ENCODE measurements at places on chromosomes 7 and 10.

DNA sequence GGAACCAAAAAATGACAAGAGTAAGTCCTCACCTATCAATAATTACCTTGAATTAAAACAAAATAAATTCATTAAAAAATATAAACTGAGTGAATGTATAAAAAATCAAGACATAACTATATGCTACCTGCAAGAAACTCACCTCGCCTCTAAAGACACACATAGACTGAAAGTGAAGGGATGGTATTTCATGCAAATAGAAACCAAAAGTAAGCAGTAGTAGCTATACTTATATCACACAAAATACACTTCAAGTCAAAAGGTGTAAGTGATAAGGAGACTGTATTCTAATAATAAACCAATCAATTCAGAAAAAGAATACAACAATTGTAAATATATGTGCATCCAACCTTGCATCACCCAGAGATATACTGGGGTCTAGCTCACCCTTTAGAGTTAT lies 332.6 kb downstream of the SH2D4B start:
- DNase-seq: no peak

DNA sequence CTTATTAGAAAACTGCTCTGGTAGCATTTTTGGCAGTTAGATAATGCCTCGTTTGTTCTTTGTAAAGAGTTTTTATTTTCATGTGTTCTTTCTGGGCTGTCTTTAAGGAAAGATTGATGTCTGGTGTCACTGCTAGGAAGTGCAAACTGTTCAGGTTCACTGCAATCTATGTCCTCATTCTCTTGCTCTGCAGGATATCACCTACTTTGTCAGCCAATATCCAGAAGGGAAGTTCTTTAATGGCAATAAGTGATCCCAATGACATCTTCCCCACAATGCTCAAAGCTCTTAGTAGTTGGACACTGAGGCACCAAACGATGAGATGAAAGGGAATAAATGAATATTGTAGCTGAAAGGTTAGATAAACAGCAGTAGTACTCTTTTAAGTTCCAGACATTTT lies 115.1 kb downstream of the AGMO start:
- no peak for DNase-seq

- no peak for DNase-seq
These were observed 559 bp downstream of the KCNMA1 start for GRCh38 chr10:77636967-77637531.

DNA sequence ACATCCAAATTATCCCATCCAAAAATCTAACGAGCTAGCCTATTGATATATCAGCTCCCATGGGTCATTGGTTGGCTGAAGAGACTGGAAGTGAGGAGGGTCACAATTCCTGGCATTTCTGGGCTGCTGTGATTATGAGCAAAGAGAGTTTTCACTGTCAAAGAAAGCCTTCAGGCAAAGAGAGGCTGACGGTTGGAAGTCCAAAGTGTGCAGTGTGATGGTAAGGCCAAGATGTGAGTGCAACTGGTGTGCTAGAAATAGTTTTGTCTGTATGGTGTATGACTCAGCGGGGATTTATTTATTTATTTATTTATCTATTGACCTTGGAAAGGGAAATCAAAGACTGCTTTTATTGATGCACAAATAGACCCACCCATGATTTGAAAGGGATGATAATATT lies 75.0 kb downstream of the AASS start:
- DNase-seq: no peak

DNA sequence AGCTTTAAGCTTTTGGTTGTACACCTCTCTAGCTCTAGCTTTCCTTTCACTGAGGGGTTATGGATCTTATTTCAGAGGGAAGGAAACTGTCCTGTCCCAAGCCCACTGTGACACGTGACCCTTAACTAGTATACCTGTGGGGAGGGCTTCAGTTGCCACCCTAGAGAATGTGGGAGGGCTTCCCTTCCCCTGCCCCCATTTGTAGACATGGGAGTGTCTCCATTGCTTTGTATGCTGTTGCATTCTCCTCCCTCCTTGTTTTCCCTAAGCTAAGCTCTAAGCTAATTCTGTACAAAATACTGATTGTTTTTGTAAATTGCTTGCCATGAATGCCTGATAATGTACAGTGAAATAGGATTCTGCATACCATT lies 11.2 kb downstream of the LUC7L2 start:
- no peak for DNase-seq

DNA sequence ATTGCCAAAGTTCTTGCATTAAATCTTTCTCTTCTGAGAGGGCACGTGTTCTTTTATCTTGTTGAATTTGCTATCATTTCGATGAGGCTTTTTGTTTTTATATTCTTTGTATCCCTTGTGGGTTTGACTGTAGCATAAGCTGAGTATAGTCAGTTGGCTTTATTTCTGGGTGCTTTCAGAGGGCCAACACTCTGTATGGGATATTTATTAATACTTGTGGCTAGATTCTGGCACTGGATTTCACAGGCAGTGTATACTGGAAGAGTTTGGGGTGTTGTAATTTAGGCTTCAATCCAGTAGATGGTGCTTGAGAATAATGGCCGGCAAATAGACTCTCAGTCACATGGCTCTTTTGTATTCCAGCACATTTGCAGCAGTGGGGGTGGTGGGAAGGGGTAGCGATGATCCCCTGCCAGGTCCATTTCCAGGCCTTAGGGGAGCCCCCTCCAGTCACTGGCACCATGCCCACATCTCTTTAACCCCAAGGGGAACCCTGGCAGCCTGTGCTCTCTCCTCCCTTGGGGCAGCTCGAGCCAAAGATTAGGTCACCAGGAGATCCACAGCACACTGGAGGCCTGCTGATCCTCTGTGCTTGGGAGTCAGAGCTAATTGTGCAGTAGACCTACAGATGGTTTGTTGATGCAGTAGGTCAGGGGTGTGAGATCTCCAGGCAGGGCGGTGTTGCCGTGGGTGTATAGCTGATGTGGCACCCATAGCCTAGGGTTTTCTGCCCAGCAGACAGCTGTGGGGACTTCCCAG lies 81.8 kb downstream of the PTPN20 start:
- no peak for DNase-seq

DNA sequence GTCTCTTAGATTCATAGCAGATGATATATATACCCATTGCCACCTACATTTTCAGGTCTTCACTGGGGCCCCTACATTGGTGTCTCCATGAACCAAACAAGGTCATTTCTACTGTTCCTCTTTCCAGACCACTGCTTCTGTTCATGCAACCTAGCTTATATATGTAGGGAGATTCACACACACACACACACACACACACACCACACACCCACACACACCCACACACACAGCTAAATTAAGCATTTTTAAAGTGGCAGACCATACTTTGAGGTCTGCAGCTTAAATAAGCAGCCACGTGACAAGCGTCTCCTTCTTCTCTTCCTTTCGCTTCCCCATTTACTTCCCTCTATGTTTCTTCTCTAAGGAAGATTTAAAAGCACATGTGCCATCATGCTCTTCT lies 70.0 kb upstream of the CC2D2B start:
- DNase-seq: no peak

DNA sequence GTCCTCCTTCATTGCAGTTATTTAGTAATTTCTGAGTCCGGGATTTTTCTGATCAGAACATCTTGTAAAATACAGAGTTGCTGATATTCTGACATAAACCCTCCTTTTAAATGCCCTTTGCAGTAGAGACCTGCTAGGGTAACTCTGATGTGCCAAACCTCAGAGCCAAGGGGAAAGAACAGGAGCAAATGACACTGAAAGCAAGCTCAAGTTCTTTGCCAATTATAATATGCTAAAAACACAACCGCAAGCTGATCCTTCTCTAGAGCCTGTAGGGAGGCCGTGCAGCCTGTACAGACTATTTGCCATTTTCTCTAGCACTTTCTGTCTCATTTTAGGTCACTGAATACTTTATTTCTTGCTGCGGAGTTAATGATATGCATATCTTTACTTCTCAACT lies 240.4 kb downstream of the CAMK1D start:
- DNase-seq: peak; percentile 42

DNA sequence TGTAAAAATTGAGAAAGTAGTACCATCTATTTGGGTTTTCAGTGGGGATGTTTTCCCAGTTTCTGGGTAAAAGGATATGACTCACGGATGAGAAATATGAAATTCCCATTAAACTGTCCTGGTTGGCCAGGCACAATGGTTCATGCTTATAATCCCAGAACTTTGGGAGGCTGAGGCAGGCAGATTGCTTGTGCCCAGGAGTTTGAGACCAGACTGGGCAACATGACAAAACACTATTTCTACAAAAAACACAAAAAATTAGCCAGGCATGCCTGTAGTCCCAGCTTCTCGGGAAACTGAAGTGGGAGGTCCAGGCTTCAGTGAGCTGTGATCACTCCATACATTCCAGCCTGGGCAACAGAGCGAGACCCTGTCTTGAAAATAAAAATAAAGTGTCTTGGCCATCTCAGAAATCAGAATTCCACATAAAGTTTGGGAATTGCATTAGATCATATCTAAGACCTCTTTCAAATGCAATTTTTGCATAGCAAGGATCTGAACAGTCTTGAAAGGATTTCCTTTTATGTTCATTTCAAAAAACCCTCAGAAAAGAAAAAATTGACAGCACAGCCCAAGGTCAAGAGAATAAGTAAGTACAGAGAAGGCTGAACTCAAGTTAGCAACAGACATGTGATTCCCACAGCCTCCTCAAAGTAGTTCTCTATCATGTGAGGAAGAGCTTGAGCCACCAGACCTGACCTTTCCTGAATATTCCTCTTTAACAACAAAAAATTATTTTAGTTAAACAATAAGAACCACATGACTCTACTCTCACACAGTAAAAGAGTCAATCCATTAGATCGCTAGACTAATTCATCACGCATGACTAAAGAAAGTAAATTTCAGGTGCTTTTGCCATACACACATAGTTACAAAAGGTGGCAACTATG lies 141.5 kb upstream of the CAV2 start:
- DNase-seq: no peak

DNA sequence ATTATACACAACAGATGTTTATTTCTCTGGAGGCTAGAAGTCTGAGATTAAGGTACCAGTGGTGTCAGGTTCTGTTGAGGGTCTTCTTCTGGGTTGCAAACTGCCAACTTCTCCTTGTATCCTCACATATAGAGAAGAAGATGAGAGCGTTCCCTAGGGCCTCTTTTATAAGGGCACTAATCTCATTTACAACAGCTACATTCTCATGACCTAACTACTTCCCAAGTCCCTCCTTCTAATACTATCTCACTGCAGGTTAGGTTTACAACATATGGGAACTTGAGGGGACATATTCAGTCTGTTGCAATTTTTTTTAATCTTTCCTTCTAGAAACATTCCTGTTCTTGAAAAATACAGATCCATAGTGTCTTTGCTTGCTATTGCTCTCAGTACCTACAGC lies 18.3 kb upstream of the FAM3C start:
- DNase-seq: no peak

GRCh38 chr10:23359692-23360380 lies 15.2 kb upstream of the C10orf67 start:
- no peak for DNase-seq

- DNase-seq: no peak
These were observed 12.4 kb downstream of the GNAT3 start for GRCh38 chr7:80499350-80499953.

- no peak for DNase-seq
These were observed 14.9 kb upstream of the PON3 start for GRCh38 chr7:95411036-95411435.

- DNase-seq: no peak
These were observed 71.5 kb downstream of the EVX1 start for GRCh38 chr7:27314111-27314510.

GRCh38 chr7:9125246-9125645 lies 691.8 kb downstream of the NXPH1 start:
- DNase-seq: no peak

DNA sequence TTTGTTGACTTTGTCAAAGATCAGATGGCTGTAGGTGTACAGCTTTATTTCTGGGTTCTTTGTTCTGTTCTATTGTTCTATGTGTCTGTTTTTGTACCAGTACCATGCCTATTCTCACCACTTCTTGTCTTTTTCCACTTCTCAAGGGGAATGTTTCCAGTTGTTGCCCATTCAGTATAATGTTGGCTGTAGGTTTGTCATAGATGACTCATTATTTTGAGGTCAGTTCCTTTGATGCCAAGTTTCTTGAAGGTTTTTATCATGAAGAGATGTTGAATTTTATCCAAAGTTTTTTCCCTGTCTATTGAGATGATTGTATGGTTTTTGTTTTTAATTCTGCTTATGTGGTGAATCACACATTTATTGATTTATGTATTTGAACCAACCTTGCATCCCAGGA lies 216.7 kb upstream of the RNF32 start:
- DNase-seq: no peak

- DNase-seq: no peak
These were observed 164.6 kb upstream of the SH2B2 start for GRCh38 chr7:102122026-102122425.

GRCh38 chr10:6823770-6824169 lies 243.7 kb upstream of the PRKCQ start:
- no peak for DNase-seq

GRCh38 chr10:104300736-104301292 lies 31.8 kb downstream of the GSTO2 start:
- no peak for DNase-seq

DNA sequence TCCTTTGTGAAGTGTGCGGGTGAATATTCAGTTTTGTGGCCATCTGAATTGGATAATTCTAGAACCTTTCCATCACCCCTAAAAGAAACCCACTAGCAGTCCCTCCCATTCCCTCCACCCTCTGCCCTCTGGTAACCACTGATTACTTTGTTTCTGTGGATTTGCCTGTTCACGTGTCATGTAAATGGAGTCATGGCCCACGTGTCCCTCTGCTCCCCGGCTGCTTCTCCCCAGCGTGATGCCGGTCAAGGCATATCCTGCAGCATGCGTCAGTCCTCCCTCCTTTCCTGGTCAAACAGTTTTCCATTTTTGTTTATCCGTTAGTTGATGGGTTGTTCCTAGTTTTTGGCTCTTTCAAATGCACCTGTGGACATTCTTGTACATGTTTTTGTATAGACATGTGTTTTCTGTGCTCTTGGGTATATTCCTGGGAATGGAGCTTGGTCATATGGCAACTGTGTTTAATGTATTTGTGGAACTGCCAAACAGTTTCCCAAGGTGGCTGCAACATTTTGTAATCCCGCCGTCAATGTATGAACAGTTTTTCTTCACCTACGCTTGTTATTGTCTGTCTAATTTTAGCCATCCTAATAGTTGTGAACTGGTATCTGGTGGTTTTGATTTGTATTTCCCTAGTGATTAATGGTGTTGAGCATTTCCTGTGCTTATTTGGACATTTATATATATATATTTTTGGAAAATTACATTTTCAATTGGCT lies 22.4 kb downstream of the PPP2R2D start:
- no peak for DNase-seq

DNA sequence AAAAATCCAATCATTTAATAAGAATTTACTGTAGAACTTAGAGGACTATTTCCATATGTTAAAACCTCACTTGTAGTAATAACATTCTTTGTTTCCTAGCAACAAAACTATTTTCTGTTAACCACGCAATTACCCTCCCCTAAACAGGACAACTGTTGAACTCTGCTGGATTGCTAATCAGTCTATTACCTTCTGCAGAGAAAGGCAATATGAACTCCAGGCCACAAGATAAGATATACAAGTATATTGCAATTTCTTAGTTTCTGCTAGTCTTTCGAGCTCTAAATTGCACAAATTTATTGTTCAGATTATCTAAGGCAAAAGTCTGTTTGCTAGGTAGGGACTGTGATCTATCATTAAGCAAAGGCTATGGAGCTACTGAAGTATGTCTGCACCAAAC lies 920.1 kb upstream of the LRRN3 start:
- no peak for DNase-seq
